Naive B cell (primary cell): ENCODE measurements at places on chromosomes 12 and 14. TPM values are rescaled to one million over a fixed set of nuclear protein-coding genes. Genes with fewer than 3 reads are reported as not detected.

The SOAT2 gene
- not detected for polyA plus RNA-seq

The KRT80 gene
- not detected for polyA plus RNA-seq

DNA sequence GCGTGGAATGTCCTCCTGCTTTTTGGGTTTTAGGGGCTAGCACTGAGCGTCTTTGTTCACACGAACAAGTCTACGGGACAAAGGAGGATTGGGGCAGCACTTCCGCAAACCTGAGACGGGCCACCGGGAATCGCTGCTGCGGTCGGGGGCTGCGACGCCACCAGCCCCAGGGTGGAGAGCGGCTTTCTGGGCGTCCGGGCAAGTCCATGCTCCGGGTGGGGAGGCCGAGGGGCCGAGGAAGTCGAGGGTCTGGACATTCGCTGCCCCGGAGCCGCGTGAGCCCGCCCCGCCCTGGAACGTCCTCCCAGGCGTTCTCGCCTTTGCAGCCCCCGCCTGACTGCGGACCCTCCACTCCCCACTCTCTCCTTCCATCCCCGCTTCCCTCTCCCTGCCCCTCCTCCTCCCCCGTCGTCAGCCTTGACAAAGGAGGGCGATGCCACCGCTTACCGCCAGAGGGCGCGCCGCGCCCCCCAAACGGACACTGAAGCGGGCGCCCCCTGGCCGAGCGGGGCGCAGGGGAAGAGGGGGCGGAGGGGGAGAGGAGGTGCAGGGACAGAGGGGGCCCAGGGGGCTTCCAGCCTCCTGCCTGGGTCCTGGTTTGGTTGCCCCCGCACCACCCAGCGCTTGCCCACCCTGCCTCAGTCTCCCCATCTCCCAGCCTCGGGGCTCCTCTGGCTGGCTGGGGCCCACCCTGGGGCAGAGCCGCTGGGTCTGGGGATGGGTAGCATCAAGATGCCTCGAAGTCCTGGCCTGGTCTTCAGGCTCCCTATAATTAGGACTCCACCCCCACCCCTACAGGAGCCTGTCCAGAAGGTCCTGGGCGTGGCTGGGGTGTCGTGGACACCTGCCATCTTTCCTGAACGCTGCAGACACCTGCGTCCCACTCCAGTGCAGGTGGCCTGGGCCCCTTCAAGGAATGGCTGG is 39.1 kb upstream of the INF2 start:
- no peaks in the 10 kb centered on the region for H3K36me3 ChIP-seq
- peak; percentile 76 for DNase-seq
- peak overlapping the region; percentile 78 for H3K4me3 ChIP-seq
- no peaks in the 10 kb centered on the region for H3K27me3 ChIP-seq
- peak overlapping the region; percentile 44 for H3K27ac ChIP-seq

DNA sequence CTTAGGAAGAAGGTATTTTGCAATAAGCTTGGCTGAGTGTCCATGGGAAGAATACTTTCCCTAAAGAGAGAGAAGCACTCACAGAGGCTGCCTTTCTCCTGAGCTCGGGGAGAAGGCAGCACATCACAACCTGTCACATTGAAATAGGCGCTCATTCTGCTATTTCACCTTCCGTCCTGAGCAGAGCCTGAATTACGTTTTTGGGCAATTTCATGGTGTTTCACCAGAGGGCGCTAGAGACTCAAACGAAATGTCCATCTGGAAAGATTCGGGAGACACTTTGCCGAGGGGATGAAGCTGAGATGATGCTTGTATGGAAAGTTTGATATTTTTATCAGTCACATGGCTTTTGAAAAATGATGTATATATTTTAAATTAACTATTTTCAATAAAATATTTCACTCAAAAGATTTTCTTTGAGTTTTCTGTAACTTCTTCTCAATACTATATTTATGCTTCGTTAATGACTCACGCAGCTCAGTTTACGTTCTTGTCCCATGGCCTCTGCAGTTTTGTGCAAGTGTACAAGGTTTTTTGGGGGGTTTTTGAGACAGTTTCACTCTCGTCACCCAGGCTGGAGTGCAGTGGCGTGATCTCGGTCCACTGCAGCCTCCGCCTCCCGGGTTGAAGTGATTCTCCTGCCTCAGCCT is 17.4 kb upstream of the B4GALNT3 start:
- no peak overlapping the region for H3K4me3 ChIP-seq
- H3K4me1 ChIP-seq = no peaks in the 10 kb centered on the region
- DNase-seq = peak; percentile 3
- no peak overlapping the region for H3K27ac ChIP-seq
- H3K27me3 ChIP-seq = no peaks in the 10 kb centered on the region
